Endothelial cell of umbilical vein (primary cell): ENCODE measurements at places on chromosomes 3 and 15. TPM values are rescaled to one million over a fixed set of nuclear protein-coding genes. Genes with fewer than 3 reads are reported as not detected.

- no peak for DNase-seq
These were observed 540 bp upstream of the EDC3 start for GRCh38 chr15:74696398-74696729.

DNA sequence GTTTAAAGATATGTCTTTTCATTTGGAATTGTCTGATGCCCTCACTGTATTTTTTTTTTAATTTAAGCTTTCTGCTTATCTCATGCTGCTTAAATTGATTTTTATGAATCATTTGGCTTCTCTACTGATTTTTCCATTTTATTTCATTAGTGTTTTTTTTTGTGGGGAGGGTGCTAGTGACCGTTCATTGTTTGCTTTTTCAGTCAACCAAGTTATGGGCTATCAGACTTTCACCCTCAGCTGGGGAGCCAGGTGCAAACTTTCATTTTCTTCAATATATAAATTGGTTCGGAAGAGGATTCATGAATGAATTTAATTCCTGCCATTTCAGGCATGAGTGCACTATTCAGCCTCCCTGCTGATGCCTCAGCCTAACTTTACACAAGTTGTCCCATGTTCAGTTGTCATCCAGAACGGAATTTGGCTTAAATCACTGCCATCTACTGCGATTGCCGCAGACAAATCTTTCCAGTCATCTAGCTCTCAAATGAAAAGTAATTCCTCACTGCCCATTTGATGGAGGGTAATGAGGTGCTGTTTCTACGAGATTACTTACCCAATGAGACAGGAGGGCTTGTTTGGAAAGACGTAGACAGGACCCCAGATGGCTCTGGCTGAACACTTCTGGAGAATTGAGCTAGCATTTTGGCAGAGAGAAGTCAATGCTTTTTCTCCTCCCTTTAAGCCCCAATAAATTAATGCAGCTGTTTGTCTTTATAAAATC, 89.9 kb upstream of the RORA start:
- no peak for DNase-seq

LRIG1 gene
- total RNA-seq: 42.0 and 52.2 TPM in 2 replicates

RFT1 gene
- 28.8 and 29.8 TPM in 2 replicates for total RNA-seq

PLA2G4E gene
- total RNA-seq: not detected in 2 replicates

- no peak for DNase-seq
These were observed 88.1 kb downstream of the RTP4 start for GRCh38 chr3:187456250-187456649.

GRCh38 chr15:62021991-62022600, 38.2 kb downstream of the VPS13C start:
- DNase-seq: no peak

GRCh38 chr3:127034195-127034989, 51.5 kb downstream of the PLXNA1 start:
- no peak for DNase-seq

DNA sequence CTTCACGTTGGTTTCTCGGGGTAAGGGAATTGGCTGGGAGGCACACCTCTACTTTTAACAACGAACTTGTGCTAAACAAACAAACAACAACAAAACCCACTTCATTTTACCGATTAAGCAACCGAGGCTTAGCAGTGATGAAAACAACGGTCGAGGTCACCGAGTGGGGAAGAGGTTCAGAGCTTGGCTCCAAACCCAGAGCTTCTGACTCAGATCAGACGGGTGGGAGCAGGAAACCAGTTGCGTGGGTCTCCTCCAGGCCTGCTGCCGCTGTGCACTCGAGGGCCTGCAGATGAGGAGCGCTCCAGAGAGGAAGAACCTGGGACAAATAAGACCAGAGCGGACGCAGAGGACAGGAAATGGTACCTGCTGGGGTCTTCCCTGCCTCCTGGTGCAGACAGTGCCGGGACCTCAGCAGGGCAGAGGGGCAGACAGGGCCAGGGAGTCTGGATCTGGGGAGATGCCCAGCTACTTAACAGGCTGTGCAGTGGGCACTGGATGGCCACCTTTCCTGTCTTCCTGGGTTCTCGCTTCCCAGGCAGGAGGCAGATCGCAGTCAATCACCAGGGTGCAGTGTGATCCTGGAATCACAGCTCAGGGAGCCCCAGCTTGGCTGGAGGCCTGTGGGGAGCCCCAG, 99.0 kb upstream of the MEF2A start:
- DNase-seq: peak; percentile 26

ACTL6A gene
- total RNA-seq: 63.1 and 68.3 TPM in 2 replicates

DNA sequence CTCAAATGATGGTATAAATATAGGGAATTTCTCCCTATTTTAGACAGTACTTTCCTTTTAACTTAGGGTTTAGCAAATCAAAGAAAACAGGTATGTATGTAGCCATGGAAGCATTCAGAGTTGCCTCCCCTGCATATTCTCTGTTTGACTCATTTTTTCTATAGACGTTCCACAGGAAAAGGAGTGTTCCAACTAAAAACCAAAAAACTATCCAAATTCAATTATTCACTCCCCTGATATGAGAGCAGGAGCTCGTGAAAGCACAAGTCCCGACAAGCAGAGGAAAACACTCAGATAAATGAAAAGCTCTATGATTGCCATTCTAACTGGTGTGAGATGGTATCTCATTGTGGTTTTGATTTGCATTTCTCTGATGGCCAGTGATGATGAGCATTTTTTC, 119.5 kb downstream of the FRMD5 start:
- no peak for DNase-seq

DNA sequence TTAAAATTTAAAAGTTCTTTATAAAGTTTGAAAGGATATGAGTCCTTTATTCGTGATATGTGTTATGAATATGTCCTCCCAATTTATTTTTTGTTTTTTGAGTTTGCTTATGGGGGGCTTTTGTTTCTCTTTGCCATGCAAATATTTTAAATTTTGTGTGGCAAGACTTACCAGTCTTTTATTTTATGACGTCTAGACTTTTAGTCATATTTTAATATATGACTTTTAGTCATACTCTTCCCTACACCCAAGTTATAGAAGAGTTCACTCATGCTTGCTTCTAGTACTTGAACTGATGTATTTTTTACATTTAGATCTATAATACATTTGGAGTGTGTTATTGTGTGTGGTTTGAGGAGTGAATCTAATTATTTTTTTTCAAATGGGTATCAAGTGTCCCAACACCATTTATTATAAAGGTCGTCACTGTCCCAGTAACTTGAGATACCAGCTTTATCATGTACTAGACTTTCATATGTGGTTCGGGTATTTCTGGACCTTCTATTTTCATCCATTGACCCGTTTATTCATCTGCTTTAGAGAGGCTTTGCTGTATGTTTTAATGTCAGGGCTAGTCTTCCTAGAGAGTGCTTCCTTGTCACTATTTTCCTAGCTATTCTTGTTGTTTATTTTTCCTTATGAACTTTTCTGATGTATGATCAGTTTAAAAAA, 755 bp downstream of the PARP15 start:
- no peak for DNase-seq

CMSS1 gene
- 60.6 and 61.9 TPM in 2 replicates for total RNA-seq

- DNase-seq: no peak
These were observed 2.4 kb upstream of the MYZAP start for GRCh38 chr15:57589281-57589680.

GOLGA8G gene
- total RNA-seq: not detected in 2 replicates

SLC24A5 gene
- total RNA-seq: not detected in 2 replicates

ZPLD1 gene
- total RNA-seq: not detected in 2 replicates

PCYT1A gene
- 65.5 and 75.4 TPM in 2 replicates for total RNA-seq

CACNA2D3 gene
- not detected in 2 replicates for total RNA-seq

DNA sequence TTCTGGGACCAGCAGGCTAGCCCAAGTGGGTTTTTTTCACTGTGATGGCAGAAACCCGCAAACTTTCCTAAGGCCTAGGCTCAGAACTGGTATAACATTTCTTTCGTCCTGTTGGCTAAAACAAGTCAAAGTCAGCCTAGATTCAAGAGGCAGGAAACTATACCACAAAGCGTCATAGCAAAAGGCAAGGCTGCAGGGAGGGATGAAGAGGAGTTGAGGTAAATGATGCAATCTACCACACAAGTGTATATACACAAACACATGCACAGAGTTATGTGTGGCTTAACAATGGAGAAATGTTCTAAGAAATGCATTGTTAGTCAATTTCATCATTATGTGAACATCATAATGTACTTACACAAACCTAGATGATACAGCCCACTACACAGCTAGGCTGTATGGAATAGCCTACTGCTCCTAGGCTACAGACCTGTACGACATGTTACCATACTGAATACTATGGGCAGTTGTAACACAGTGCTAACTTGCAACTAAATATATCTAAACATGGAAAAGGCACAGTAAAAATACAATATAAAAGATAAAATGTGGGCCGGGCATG, 225.6 kb downstream of the TBL1XR1 start:
- no peak for DNase-seq

FBXO45 gene
- total RNA-seq: 12.4 and 13.4 TPM in 2 replicates

DNA sequence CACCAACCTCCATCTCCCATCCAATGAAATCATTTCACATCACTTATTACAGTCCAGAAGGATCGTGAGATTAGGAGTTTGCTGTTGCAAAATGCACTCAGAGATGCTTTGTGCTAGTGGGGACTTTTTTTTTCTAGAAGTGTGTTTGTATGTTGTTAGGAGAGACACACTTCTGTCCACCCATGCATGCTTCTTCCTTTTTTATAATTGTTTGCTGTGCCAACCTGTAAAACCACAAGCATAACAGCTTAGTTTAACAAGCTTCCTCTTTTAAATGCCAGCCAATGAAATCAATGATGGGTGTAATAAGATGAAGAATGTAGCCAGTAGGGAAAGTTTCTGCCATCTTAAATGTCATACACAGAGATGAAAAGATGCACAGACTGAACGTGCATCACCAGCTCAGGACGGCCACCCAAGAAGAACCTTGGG, 305.6 kb upstream of the STT3B start:
- no peak for DNase-seq

GRCh38 chr3:139325551-139325950, 18.3 kb upstream of the MRPS22 start:
- no peak for DNase-seq

DNA sequence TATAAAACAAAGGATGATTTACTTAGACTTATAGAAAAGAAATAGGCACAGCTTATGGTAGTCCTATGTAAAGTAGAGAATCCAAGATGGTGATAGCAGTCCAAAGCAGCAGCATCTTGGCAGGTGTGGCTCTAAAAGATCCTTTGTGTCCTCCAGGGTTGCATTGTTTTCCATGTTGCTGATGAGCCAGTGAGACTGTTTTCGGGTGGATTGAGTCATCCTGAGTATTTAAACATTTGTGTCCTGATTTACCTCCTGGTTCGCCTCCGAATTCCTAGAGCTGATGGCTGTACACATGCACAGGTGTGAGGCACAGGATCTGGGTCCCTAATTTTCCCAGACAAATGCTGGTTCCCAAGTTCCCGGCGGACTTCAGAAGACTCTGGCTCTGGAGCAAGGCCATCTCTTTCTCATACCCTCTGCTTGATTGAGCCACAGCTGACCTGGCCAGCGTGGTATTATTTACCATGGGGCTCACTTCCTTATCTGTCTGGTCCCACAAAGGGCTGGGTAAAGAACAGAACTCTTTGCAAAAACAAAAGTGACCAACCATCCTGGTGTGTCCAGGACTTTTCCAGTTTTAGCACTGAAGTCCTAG, 51.0 kb downstream of the ARNT2 start:
- DNase-seq: no peak

PAQR9 gene
- not detected in 2 replicates for total RNA-seq

- DNase-seq: no peak
These were observed 251.4 kb upstream of the RGMA start for GRCh38 chr15:93340406-93340805.

DNA sequence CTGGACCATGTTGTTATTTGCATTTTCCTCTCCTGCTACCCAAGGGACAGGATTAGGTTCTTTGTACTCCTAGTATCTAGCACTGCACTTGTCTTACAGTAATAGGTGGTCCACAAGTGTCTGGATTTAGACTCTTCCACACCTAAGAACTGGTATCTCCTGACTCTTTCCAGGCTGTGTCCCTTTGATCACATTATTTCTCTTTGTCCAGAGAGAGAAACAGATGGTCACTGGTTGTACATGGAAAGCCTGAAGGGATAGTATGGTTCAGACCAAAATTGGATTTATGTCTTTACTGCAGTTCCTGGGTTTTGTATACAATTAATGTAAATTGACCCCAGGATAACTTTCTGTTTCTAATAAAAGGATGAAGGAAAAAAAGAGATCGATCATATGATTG, 64.0 kb downstream of the PDE8A start:
- no peak for DNase-seq

TYRO3 gene
- total RNA-seq: 14.5 and 18.8 TPM in 2 replicates

DNA sequence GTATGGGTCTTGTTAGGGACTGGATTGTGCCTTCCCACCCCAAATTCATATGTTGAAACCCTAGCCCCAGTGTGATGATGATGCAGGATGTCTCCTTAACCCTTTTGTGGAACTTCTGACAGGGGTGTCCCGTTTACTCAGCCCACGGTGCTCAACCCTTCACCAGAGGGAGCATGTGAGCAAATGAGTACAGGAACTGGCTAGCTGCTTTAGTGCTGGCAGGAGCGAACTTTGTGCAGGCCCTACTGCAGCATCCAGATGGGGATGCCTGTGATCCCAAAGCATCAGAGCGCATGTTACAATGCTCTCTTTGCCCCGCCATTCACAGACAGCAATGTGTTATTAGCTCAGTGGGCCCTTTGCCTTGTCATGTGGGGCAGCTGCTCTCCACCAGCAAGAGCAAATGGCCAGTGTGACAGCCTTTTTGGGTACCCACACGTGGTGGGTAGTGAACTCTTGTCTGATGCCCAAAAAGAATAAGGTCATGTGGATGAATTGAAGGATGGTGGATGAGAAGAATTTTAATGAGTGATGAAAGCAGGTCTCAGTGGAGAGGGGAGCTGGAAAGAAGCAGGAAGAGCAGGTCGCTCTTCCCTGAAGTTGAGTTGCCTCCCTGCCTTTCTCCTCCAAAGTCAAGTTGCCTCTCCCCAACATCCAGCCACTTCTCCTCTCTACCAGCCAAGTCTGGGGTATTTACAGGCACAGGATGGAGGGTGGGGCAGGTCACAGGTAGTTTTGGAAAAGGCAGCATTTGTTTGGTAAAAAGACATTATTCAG, 63.3 kb upstream of the STRIT1 start:
- no peak for DNase-seq

- no peak for DNase-seq
These were observed 649.2 kb downstream of the ZPLD1 start for GRCh38 chr3:103083848-103084631.

DNA sequence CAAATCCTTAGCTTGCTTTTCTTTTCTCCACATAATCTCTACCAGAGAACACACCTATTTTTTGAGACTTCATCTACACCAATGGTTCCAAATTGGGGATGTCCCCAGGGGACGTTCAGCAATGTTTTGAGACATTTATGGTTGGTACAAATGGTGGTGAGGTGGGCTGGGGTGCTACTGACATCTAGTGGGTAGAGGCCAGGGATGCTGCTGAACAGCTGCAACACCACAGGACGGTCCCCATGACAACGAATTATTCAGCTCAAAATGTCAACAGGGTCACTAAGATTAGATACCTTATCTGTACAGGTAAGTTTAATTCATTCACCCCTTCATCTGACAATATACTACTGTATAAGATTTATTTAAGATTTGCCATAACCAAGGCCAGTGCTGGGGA, 14.4 kb downstream of the GK5 start:
- DNase-seq: peak; percentile 26

- DNase-seq: no peak
These were observed 5.8 kb downstream of the LTK start for GRCh38 chr15:41507820-41508290.

- DNase-seq: no peak
These were observed 11.3 kb downstream of the CAND2 start for GRCh38 chr3:12807601-12808359.

UBAP1L gene
- 3.9 and 5.0 TPM in 2 replicates for total RNA-seq
